ENCODE measurements at places on chromosomes 1 and 21.

DNA sequence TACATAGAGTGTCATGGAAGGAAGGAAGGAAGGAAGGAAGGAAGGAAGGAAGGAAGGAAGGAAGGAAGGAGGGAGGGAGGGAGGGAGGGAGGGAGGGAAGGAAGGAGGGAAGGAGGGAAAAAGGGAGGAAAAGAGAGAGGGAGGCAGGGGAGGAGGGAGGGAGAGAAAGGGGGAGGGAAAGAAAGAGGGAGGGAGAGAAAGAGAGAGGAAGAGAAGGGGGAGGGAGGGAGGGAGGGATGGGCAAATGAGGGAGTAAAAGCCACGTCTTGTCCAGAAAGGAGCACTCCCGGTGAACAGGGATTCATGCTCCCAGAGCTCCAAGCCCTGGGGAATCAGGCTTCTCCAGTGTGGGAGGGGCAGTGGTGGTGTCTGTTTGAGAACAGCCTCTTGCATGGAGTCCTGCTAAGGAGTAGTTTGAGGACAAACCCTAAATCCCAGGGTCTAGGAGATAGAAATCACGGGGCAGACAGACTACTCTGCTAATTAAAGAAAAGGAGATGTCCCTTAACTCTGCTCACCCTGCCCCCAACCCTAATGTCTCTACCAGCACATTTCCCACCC, 71.6 kb downstream of the TAS1R2 start:
- DNase-seq = no peak

DNA sequence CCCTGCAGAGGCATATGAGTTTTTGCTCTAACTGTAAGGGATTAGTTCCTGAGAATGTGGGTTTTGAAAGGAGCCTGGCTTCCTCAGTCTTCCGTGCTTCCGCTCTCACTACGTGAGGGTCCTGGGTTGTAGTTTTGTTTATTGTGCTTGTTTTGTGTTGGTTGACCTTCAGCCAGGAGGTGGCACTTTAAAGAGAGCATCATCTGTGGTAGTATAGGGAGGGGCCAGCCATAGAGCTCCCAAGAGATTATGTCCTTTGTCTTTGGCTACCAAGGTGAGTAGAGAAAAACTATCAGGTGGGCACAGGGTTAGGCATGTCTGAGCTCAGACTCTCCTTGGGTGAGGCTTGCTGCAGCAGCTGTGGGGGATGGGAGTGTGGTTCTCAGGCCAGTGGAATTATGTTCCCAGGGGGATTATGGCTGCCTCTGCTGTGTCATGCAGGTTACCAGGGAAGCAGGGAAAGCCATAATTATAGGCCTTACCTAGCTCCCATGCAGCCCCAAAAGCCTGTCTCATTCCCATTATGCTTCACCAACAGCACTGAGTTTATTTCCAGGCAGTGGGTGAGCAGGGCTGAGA, 23.5 kb downstream of the CYP4B1 start:
- DNase-seq = no peak

- no peak for DNase-seq
Measured at GRCh38 chr1:145827966-145828365, 4.0 kb downstream of the POLR3C start.

DNA sequence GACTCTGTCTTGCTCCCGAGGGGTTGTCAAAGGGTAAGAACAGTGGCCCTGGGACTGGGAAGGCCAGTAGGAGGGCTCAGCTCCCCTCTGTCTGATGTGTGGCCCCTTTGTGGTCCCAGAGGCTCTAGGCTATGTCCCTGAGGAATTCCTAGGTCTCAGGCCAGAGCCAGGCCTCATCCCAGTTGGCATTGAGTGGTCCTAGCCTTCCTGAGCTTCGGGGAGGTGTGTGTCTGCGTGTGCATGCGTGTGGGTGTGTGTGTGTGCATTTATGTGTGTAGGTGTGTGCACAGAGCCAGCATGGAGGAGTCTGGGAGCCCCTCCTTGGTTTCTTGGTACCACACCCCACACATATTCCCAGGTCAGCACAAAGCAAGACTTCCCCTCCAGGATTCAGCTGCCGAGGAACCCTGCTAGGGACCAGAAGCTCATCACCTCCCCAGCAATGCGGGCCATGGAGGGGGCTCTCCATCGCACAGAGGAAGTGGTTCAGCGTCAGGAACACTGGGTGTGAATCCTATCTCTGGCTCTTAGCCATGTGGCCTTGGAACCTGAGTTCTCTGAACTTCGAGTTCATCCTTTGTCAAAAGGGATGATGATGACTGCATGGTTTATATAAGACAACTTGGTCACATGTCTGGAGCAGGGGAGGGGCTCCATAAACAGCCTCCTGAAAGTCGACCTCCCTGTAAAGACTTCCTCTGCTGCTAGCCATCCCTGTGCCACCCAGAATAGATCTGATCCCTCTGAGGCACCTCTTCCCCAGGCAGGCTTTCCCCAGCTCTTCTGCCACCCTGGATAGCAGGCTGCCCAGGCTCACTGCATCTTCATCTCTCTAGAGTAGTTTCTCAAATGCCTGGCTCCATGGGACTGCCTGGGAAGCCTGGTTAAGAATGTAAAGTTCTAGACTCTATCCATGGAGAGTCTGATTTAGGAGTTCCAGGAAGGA, 8.3 kb upstream of the EPS8L3 start:
- DNase-seq = no peak

DNA sequence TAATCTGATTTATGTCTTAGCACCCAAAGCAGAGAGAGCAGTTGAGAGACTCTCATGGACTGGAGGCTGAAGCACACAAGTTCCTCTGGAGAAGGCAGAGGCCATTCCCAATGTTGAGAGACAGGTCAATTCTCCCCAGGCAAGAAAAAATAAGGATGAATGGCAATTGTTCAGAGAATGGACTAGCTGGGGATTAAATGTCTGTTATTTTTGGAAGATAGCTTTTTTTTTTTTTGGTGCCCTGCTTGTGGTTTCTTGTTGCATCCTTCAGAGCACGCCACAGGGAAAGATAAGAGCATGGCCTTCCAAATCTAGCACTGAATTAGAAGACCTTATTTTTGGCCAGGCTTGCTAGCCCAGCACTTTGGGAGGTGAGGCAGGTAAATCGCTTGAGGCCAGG, 65.6 kb upstream of the ERRFI1 start:
- no peak for DNase-seq

- no peak for DNase-seq
Measured at GRCh38 chr1:202034683-202035462, 24.5 kb downstream of the ELF3 start.

DNA sequence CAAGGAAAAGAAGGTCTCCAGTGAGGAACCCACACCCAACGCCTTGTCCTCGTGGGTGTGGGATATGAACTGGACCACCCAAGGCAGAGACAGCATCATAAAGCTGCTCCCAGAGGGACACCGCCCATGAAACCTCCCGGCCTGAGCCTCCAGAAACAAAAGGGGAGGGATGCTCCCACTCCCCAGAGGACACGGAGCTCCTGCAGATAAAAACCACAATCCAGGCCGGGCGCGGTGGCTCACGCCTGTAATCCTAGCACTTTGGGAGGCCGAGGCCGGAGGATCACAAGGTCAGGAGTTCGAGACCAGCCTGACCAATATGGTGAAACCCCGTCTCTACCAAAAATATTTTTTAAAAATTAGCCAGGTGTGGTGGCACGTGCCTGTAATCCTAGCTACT, 66.4 kb downstream of the CHD5 start:
- no peak for DNase-seq

GRCh38 chr1:165408518-165408917, 36.4 kb downstream of the RXRG start:
- DNase-seq = no peak

DNA sequence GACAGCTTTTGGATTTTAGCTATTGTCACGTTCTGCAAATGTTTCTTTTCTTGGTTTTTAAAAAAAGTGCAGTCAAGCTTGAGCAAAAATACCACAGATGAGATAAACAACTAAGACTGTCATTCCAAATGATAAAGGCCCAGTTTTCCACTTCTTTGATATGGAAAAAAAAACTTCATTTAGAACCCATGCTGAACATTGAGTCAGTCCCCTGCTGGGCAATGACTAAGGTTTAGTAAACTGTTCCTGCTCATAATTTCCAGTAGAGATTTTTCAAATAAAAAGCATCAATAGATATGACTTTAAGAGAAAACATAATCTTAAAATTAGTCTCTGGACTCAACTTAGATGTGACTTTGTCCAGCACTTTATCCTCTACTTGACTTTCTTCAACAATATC, 167.9 kb upstream of the C8B start:
- DNase-seq = no peak

- DNase-seq = no peak
Measured at GRCh38 chr21:46605767-46606426, 1.0 kb upstream of the S100B start.

Data from right renal pelvis (tissue), 4 donors.